ENCODE measurements at places on chromosomes 1 and 21.

GRCh38 chr1:24022581-24023361 is 42.6 kb upstream of the SRSF10 start:
- no peak for DNase-seq

- no peak for DNase-seq
These were observed 712.1 kb downstream of the LTN1 start for GRCh38 chr21:28280611-28281010.

- no peak for DNase-seq
These were observed 8.4 kb upstream of the GSTM3 start for GRCh38 chr1:109749221-109749620.

DNA sequence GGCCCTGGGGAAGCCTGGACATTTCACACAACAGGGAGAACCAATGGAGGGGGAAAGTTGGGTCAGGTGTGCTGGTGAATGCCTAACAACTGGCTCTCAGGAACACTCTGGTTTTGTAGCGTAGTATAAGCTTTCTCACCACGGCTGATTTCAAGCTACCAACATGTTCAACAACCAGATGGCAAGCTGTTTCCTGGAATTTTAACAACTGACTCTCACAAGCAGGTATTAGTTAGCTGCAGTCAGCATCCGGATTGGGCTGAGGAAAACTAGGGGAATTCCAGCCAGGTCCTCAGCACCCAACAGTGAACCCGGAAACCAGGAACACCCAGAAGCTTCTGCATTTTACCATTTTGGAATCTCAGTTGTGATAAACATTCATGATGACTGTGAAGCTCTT is 162.3 kb upstream of the CAMK1G start:
- DNase-seq: no peak

- no peak for DNase-seq
These were observed 28.8 kb downstream of the COP1 start for GRCh38 chr1:176178316-176178715.

DNA sequence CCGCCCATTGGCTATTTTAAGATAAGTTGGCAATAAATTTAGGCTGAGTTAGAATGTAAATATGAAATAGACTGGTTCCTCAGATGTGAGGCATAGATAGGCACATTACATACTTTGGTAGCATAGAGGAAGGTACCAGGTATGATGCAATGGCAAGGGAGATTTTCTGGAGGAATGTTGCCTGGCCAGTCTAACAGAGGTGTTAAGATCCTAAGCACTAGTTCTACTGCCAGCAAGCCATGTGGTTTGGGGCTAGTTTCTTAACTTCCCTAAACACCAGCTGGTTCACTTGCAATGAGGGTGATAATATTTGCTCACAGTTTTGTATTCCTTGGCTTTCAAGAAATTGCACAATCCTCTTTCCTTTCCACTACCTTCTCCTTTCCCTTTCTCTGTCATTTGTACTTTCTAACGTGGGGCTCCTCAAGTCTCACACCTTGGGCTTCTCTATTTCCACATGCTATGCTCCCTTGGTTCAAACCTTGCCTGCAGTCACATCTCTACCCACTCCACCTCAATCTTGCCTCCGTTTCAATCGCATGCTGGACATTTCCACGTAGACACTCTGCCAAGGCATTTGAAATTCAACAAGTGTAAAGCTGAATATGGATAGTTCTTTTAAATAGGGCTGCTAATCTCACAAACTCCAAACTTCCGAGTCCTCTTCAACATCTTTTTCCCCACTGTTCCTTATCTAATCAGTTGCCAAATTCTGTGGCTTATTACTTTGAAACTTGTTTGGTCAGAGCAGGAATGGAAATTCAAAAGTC is 4.7 kb upstream of the CD55 start:
- DNase-seq: no peak

DNA sequence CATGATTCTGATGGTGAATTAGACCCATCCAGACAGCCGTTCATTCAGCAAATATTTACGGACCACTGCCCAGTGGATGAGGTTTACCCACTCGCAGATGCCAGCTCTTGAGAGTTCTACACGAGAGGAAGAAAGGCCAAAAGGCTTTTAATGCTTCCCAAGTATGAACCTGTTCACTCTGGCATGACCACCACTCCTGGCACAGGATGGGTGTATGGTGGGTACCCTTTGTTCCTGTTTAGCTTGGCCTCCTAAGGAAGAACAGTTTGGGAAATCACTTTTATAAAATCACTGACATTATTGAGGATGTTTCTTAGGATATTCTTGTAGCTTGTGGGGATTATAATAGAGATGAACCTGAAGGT is 67.2 kb downstream of the HMGB4 start:
- DNase-seq: no peak

DNA sequence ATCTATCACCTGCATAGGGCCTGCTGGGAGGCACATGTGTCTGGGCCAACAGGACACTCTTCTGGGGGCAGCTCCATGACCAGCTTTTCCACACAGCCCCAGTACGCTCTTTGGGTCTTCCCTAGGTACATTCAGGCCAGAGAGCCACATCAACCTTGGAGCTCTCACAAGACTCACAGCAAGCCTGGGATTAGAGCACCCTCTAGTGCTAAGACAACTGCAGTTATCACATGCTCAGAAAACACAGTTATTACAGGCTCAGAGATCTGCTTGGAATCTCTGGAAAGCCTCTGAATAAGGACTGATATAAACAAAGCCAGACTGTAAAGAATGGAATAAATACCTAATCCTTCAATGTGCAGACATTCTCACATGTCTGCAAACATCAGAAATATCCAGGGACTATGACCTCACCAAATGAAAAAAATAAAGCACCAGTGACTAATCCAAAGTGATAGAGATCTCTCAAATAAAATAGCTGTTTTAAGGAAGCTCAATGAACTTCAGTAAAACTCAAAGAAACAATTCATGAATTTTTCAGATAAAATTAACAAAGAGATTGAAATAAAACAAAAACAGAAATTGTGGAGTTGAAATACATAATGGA is 563.9 kb upstream of the NR5A2 start:
- no peak for DNase-seq

DNA sequence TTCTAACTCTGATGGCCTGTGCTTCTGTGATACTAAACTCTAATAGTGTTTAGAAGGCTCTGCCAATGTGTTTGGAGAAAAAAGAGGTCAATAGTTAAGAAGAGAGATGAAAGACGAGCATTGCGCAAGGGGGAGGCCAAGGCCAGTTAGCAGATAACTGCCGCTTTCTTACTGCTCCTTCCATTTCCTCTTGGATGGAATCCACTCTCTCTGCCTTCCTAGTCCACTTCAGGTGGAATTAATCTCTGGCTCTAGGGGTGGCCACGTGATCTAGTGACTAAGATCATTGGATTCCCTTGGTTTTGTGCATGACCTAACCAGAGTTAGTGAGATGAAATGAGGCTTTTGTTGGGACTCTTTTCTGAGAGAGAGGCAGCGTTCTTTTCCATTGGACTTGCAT is 148.3 kb downstream of the ACTL8 start:
- DNase-seq: no peak

GRCh38 chr1:197771386-197771785 is 3.9 kb downstream of the DENND1B start:
- no peak for DNase-seq

DNA sequence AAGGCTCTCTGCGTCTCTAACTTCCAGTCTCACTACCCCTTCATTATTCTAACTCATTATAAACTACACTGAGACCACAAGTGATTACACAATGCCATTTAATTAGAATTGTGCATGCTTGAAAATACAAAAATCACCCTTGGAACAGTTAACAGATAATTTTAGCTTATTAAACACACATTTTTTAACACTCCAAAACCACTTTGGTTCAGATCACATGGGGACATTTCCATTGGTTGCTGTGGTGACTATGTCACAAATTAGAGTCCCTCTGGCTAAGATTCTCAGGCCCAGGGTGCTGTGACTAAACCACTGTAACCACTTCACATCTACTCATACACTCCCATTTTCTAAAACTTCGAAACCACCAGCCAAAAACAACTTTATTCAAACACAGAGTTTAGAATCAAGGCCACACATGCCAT is 43.0 kb downstream of the JAK1 start:
- no peak for DNase-seq

DNA sequence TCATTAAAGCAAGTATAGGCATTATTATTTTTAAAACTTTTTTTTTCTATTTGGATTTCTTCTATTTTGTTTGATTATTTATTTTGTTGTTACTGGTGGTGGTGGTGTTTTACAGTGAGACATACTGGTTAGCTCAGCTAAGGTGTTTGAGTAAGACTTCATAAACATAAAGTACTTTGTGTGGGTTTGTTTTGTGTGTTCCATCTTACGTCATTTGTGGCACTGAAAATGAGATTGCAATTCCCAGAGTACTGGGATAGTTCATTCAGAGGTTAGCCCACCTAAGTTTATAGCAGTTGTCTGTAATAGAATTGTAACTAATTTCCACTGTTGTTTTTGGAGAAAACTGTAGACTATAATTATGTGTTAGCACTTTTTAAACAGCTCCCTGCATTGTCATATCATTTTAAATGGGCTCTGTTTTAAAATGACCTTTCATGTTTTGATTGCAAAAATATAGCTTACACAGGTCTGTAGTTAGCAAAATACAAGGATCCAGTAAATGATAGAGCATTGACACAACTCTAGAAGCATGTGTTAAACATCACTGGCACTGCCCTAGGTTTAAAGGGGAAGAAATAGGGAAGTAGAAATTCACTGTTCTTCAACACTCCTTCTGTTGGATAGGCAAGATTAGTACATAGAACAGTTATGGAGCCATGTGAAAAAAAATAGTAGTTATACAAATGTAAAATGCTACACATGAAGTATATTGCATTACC is 171.7 kb downstream of the NFIA start:
- DNase-seq: no peak

DNA sequence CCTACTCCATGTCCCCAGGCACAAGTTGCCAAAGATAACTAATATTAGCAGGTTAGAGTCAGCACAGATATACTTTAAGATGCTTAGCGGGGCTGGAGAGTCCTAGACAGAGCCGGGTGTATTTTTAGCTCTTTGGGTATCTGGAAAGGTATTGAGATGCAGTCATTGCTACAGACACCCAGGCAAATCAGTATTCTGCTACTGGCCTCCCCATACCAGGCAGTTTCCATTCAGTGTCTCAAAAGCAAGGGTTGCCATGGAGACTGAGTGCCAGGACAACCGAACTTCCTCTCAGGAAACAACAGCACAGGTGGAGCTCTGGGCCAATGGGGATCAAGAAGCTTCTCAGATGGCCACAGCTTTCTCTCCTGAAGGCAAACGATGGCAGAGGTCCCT is 45.3 kb downstream of the KCNC4 start:
- no peak for DNase-seq

DNA sequence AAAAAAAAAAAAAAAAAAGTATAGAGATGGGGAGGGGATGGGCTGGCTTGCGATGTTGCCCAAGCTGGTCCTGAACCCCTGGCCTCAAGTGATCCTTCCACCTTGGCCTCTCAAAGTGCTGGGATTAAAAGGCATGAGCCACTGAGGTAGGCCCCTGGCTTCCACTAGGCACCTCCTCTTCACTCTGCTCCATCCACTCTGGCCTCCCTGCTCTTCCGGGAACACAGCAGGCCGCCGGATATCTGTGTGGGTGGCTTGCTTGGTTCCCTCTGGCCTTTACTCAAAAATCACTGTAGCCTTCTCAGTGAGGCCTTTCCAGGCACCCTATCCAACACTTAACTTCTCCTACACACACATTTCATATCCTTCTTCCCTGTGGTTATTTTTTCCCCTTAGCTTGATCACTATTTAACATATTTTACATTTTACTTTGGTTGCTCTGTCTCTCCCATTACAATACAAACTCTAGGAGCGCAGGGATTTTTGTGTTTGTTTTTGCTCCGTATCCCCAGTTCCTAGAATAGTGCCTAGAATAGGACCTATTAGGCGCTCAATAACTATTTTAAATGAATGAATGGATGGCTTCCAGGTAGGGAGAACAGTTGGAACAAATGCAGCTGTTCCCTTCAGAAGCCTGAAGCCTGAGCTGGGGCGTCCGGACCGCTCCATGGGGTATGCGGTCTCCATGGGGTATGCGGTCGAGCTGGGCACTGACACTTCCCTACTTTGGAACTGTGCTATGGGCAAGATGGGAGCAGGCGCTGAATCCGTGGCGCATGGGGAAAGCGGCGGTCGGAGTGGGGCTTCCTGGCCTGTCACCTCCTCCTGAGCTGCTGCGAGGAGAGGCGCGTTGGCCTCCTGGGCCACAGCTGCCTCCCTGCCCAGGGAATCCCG is 46.7 kb downstream of the H3-3A start:
- no peak for DNase-seq

GRCh38 chr1:227759341-227760300 is 24.4 kb downstream of the SNAP47 start:
- DNase-seq: no peak

DNA sequence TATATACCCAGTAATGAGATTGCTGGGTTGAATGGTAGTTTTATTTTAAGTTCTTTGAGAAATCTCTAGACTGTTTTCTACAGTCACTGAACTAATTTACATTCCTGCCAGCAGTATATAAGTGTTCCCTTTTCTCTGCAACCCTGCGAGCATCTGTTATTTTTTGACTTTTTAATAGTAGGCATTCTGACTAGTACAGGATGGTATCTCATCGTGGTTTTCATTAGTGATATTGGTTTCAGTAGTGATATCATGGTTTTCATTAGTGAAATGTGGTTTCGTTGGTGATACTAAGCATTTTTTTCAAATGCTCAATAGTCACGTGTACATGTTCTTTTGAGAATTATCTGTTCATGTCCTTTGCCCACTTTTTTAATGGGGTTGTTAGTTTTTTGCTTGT is 316.8 kb downstream of the PTBP2 start:
- DNase-seq: no peak

GRCh38 chr1:6102532-6102845 is 56.8 kb downstream of the KCNAB2 start:
- no peak for DNase-seq

- no peak for DNase-seq
These were observed at the start of gene SLAMF7 for GRCh38 chr1:160739098-160739511. TSS of gene SLAMF7 (plus strand) at chr1:160739247. CDS start at chr1:160739302, 55 bp downstream.

- no peak for DNase-seq
These were observed 10.6 kb downstream of the PGM1 start for GRCh38 chr1:63603810-63604209.

- DNase-seq: no peak
These were observed 226.9 kb upstream of the NRIP1 start for GRCh38 chr21:15291621-15292266.

DNA sequence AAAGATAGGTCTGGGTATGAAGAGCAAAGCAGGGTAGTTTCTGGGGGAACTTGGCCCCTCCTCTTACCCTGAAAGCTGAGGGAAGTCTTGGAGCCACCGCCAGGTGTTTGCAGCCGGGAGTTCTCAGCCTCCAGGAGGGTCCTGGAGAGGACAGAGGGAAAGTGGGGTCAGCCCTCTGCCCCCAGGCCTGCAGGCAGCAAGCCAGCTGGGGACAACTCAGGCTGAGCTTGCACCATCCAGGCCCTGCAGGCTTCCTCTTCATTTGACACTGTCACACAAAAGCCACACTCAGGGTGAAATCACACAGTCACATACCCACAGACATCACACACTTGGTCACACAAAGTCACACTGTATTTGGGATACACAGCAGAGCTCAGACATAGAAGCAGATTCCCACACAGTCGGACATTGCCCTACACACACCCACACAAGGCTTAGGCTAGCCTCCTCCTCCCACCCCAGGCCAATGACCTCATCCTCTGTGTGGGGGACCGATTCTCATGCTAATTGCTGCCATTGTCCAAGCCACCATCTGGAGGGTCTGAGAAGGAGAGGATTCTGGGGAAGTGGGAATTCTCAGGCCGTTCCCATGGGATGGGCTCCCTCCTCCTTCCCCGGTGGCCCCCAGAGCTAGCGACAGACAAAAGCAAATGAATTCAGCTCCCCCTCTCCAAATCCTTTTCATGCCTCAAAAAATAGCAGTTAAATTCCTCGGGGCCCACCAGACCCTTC is 3.7 kb downstream of the NES start:
- DNase-seq: no peak

GRCh38 chr1:231201375-231201978 is 39.5 kb upstream of the GNPAT start:
- DNase-seq: no peak
